ENCODE measurements at places on chromosomes 3 and 15.

GRCh38 chr15:84888639-84889038 is 4.2 kb downstream of the SLC28A1 start:
- no peak for DNase-seq

DNA sequence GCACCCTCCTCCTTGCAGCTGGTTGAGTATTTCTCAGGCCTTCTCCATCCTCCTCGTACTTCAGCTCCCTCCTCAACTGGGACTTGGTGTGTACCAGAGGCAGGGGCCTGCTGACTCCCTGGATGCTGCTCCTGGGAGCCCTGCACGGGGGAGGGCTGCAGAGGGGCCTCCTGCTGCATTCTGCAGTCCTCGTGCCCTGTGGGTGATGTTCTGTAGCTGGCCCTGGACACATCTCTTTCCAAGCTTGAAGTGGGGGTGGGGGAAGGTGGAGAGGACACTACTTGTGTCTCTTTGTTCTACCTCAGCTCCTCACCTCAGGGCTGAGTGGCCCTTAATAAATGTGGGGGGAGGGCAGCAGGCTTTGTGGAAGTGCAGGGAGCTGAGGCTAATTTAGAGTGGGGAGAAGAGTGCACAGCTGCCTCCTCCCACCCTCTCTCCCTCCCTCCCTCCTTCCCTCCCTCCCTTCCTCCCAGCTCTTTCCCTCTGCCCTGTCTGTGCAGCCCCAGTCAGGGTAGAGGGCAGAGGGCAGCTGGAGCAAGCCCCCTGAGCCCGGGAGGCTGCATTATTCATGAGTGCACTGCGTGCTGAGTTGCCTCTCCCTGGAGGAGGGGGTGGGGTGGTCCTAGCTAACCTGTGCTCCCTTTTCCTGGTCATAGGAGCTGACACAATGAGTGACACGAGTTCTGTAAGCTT is 3.7 kb upstream of the GRM2 start:
- peak; percentile 39 for DNase-seq

- DNase-seq = no peak
Measured at GRCh38 chr3:151209654-151210053, 6.6 kb upstream of the GPR171 start.

GRCh38 chr3:127296166-127296565 is 8.3 kb upstream of the PRR20G start:
- no peak for DNase-seq

- DNase-seq = no peak
Measured at GRCh38 chr15:63922261-63922904, 88.6 kb upstream of the HERC1 start.

GRCh38 chr3:15439476-15439875 is 12.1 kb downstream of the EAF1 start:
- DNase-seq = no peak

DNA sequence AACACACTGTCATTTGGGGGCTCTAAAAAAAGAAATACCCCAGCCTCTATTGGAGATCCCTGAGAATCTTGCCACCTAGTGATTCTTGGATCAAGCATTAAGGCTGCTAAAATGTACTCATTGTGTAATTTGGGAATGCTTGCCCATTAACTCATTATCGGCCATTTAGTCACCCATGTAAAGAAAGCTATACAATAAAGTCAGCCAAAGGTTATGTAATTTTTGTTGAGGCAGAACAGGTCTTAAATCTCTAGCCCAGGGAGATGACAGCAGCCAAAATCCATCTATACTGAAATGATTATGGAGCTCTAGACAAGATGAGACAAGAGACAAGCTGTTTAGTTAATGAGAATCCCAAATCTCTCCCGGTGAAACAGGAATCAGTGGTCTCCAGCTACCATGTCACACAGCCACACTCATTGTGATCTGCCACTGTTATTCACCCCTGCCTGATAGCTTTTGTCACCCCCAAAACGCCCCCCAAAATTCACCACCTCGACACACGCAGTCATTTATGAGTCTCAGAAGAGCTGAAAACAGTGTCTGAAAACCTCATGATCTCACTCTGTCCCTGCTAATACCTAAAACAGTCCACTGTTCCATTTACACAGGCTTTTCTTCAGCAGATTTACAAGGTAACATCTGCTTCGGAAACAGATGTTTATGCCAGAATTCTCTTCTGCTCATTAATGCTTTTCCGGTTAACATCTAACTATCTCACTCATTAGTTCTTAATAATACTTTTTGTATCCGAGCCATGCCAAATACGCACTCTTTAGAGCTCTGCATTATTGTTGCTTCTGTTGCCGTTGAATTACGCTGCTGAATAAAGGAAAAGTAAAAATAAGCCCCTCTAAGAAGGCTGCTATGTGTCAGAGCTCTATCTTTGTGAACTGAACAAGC is 138.5 kb downstream of the RORA start:
- DNase-seq = no peak

Data from NCI-H1092 (cell line).